Left ventricle myocardium inferior (tissue), 1 donor: ENCODE measurements at places on chromosomes 12 and 14. TPM values are rescaled to one million over a fixed set of nuclear protein-coding genes. Genes with fewer than 3 reads are reported as not detected.

GRCh38 chr12:108888031-108888430 lies 8.1 kb downstream of the DAO start:
- H3K27ac ChIP-seq = no peak overlapping the region
- no peaks in the 10 kb centered on the region for H3K36me3 ChIP-seq
- no peak for DNase-seq
- H3K4me3 ChIP-seq = no peak overlapping the region

DNA sequence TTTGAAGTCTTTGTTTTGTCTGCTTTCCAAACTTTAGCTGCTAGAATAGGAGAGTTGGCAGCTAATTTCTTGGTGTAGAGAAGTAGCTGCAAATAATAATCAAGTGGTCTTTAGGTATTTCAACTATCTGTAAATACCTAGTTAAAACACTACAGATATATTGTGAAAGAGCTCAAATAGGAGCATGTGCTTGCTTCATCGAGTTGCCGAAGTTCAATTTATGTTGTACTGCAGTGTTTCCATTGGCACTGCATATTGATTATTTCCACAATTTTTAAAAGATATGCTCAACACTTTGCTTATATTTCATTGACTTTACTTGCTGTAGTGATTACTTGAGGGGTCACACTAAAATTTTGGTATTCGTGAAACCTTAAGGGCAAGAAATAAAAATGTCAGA lies 131.6 kb upstream of the BMP4 start:
- no peaks in the 10 kb centered on the region for H3K27me3 ChIP-seq
- DNase-seq = no peak
- H3K36me3 ChIP-seq = no peaks in the 10 kb centered on the region
- no peak overlapping the region for H3K27ac ChIP-seq
- H3K4me1 ChIP-seq = no peaks in the 10 kb centered on the region

DNA sequence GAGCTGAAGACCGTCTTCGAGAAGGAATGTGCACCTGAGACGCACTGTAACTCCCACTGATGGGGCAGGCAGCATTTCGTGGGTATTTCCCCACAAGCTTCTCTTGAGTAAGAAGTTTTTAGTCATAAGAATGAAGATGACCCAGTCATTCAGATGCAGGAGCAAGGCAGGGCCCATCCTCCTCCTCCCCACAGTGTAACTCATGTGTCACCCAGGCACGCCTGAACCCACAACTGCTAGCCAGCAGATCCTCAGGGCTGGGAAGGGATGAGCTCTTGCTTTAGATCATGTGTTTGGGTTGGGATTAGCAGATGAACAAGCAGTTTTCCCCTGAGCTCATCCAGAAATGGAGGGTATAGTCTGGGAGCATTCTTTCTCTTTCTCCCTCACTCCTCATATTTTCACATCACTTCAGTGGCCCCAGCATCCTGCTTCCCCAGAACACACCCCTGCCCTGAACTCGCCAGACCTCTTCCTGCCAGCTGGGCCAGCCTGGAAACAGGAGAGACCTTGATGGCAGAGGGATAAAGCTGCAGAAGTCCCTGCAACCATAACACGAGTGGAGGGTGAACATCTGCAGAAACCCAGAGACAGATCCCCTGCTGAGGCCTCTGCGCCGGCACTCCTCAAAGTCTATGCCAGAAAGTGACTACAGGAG lies 73.3 kb downstream of the B4GALNT3 start:
- no peaks in the 10 kb centered on the region for H3K27me3 ChIP-seq
- H3K4me3 ChIP-seq = no peak overlapping the region
- DNase-seq = no peak

- peaks cover 9% of the 10 kb centered on the region for H3K27me3 ChIP-seq
- H3K4me3 ChIP-seq = no peak overlapping the region
- no peaks in the 10 kb centered on the region for H3K36me3 ChIP-seq
These were observed 20.7 kb downstream of the ASCL1 start for GRCh38 chr12:102977945-102978706.

Gene SNRPF
- total RNA-seq = 10.7 TPM

Gene TAS2R8
- not detected for total RNA-seq

Gene LRFN5
- 0.30 TPM for total RNA-seq

Gene COX14
- total RNA-seq = 195 TPM
